ENCODE measurements at places on chromosomes 4 and X. TPM values are rescaled to one million over a fixed set of nuclear protein-coding genes. Genes with fewer than 3 reads are reported as not detected.

The YY2 gene
- polyA plus RNA-seq, result 0.69 TPM

The SEPTIN6 gene
- 104 TPM for polyA plus RNA-seq

The UGT2B10 gene
- polyA plus RNA-seq, result not detected

The SLC7A11 gene
- not detected for polyA plus RNA-seq

The NXT2 gene
- 28.6 TPM for polyA plus RNA-seq

DNA sequence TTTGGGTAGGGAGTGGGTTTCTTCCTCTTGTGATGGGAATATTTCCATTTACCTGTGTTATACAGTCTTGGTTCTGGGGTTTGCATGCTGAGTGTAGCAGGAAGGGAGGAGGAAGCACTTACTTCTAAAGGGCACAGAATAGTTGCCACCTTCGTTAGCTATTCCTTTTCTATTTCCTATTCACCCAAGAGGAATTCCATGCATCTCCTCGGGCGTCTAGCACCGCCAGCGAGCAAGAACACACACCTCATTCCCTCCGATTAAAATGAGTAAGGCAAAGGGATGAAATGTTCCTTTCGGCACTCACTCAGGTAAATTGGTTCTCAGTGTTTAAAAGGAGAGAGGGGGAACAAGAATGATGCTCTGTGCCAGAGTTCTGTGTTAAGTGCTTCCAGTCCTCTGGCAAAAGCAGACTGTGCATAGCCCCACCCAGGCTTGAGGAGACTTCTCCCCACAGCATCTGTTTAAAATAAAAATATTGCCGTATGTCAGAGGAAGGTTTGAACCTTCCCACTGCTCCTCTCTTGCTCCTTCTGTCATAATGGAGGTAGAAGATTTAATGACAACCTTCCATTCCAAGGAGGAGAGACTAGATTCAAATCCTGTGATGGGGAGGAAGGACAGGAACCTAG is 351.4 kb downstream of the PTTG2 start:
- DNase-seq, result no peak
- H3K36me3 ChIP-seq, result no peaks in the 10 kb centered on the region
- peaks cover 5% of the 10 kb centered on the region for H3K27me3 ChIP-seq

DNA sequence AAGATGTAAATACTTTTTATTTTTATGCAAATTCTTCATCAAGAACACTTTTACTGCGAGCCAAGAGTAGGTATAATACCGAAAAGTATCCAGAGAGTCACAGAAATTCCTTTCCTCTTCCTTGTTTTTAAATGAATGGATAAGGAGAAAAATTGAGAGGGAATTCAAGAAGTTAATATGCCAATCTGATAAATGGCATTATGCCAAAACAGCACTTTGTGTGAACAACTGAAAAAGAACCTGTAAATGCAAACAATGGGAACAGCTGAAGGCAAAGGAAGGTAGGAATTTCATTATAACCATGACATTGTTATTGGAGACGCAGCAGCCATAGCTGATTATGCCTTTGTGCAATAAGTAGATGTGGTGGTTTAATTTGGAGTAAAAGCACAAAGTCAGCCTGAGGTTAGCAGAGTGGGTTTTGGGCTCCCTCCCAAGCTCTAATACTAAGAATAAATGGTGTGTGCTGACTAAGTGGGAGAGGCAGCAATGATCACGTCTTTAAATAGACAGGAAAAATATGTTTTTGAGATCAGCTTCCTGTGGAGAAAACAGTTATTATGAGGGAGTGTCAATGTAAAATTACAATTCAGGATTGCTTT is 209.8 kb upstream of the NDST4 start:
- no peak overlapping the region for H3K4me3 ChIP-seq
- no peaks in the 10 kb centered on the region for H3K4me1 ChIP-seq
- H3K27ac ChIP-seq, result no peak overlapping the region
- no peak for DNase-seq
- H3K36me3 ChIP-seq, result no peaks in the 10 kb centered on the region

DNA sequence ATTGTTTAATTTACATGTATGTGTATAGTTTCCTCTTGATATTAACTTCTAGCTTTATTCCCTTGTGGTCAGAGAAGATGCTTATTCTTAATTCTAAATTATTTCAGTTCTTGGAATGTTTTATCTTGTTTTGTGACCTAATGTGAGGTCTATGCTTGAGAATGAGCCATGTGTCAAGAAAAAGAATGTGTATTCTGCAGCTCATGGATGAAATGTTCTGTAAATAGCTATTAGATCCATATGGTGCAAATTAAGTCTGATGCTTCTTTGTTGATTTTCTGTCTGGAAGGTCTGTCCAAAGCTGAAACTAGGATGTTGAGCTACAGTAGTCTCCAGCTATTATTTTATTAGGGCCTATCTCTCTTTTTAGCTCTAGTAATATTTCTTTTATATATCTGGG is 187.3 kb upstream of the RASGEF1B start:
- no peaks in the 10 kb centered on the region for H3K27me3 ChIP-seq
- no peak for DNase-seq
- H3K27ac ChIP-seq, result no peak overlapping the region
- H3K4me3 ChIP-seq, result no peak overlapping the region

DNA sequence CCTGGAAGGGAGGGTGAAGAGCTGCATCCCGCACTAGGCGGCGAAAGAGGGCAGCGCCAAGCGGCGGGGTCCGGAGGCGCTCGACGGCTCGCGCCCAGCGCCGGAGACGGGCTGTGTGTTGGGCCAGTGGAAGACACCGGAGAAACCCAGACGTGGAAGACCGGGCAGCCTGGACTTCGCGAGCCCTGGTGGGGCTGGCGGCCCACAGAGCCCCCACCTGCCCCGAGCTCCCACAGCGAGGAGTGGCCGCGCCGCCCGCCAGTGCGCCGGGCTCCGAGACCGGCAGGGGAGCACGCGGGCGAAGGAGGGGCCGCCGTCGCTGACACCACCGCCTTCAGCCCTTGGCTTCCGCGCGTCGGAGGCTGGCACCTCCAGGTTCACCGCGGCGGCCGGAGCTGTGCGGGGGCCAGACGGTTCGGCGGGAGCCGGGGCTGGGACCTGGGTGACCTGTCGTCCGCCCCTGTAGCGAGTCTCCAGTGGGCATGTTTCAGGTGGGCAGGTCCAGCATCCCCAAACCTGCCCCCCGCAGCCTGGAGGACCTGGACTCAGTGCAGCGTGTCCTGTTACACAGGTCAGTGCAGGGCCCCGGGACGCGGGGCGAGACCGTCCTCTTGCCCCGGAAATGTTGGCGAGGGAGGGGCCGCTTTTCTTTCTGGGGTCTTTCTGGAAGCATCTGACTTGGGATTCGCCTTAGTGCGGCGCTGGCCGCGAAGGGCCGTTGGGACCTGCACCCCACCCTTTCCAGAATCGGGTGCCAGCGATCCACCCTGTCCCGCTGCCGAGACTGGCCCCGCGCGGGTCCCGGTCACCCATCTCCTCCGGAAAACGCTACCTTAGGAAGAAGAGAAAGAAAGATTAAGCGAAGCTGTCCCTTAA is 9.6 kb upstream of the INTU start:
- H3K36me3 ChIP-seq, result peaks cover 3% of the 10 kb centered on the region
- peaks cover 17% of the 10 kb centered on the region for H3K27me3 ChIP-seq
- H3K27ac ChIP-seq, result no peak overlapping the region
- peaks cover 5% of the 10 kb centered on the region for H3K4me1 ChIP-seq

- no peak overlapping the region for H3K27ac ChIP-seq
- H3K36me3 ChIP-seq, result no peaks in the 10 kb centered on the region
- DNase-seq, result no peak
- H3K4me3 ChIP-seq, result no peak overlapping the region
- H3K4me1 ChIP-seq, result peaks cover 71% of the 10 kb centered on the region
- H3K27me3 ChIP-seq, result no peaks in the 10 kb centered on the region
Observed at GRCh38 chr4:98909646-98910401, 19.1 kb downstream of the EIF4E start.
